ENCODE measurements at places on chromosomes 12 and 14. TPM values are rescaled to one million over a fixed set of nuclear protein-coding genes. Genes with fewer than 3 reads are reported as not detected.

Gene KLHDC1
- 0.07 TPM for total RNA-seq

DNA sequence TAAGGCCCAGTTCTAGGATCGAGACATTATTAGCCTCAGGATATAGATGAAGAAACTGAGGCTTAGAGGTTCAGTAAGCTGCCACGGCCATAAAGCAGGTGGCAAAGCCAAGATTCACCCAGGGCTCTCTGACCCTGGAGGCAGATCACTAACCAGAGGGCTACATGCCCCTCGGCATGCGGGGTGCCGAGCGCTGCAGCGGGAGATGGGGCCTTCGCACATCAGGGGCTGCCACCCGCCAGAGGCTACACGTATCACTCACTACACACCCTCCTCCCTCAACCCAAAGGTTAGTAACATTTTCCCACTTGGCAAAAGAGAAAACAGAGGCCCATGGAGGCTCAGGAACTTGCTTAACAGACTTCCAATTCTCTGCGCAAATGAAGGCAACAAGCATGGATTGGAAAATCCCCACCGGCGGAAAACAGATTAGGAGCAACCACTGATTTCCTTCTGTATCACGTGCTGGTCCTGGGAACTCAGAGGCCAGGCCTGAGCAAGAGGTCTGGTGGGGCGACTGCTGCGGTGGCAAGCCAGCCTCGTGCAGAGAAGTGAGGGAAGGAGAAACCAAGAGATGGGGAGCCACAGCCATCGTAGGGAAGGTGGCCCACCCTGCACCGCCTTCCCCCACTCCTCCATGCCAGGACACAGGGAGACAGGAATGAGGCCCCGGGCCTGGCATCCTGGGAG lies 6.0 kb downstream of the CCDC85C start:
- H3K4me1 ChIP-seq, result peaks cover 28% of the 10 kb centered on the region
- no peak for DNase-seq

DNA sequence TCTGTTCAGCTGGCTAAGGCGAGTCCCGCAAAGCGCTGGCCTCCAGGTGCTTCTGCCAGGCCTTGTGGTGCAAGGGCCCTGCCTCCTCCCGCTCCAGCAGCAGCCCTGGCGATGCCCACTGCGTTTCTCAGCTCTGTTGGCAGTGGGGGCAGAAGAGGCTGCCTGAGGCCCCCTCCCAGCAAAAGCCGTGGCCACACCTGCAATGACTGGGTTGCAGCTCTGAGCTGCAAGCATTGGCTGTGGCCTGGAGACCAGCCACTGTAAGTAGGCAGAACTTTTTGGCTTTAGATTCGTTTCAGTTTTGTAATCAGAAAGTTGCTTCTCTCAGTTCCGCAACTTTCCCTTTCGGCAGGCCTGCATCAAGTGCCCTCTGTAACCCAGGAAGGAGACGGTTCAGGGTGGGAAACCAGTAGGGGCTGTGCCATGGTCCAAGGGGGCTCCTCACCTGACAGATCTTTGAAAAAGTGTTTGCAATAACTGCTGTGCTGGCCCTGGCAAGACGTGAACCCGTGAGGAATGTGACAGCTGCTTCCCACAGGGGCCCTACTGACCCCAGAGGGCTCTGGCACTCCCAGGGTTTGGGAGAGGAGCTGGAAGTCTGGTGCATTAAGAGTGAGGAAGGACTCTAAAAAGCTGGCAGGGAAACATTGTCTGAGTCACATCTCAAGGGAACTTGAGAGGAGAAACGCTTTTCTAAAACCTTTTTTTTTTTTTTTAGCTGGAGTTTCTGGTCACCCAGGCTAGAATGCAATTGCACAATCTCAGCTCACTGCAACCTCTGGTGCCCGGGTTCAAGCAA lies 54.5 kb upstream of the MAX start:
- H3K4me3 ChIP-seq, result no peak overlapping the region
- no peak overlapping the region for H3K27ac ChIP-seq
- no peaks in the 10 kb centered on the region for H3K4me1 ChIP-seq
- H3K36me3 ChIP-seq, result no peaks in the 10 kb centered on the region
- no peaks in the 10 kb centered on the region for H3K27me3 ChIP-seq
- DNase-seq, result peak; percentile 49

DNA sequence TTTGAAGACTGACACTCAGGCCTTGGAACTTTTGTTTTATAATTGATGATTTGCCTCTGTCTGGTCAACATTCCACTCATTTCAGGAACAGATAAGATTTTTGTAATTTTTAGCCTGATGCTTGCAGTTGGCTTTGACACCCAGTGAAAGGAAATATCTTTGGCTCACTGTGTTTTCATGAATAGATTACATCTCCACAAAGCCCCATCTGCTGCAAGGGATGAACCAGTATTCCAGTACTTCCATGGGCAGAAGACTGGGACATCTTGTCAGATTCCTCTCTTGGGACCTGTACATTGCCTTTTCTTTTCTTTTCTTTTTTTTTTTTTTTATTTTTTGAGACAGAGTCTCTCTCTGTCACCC lies 28.4 kb downstream of the GSG1 start:
- no peaks in the 10 kb centered on the region for H3K36me3 ChIP-seq
- no peak for DNase-seq
- peaks cover 6% of the 10 kb centered on the region for H3K4me1 ChIP-seq
- no peak overlapping the region for H3K27ac ChIP-seq

GRCh38 chr14:78764240-78764639 lies 594.1 kb downstream of the NRXN3 start:
- H3K27ac ChIP-seq, result no peak overlapping the region
- peaks cover 25% of the 10 kb centered on the region for H3K27me3 ChIP-seq
- no peak overlapping the region for H3K4me3 ChIP-seq
- no peaks in the 10 kb centered on the region for H3K4me1 ChIP-seq

DNA sequence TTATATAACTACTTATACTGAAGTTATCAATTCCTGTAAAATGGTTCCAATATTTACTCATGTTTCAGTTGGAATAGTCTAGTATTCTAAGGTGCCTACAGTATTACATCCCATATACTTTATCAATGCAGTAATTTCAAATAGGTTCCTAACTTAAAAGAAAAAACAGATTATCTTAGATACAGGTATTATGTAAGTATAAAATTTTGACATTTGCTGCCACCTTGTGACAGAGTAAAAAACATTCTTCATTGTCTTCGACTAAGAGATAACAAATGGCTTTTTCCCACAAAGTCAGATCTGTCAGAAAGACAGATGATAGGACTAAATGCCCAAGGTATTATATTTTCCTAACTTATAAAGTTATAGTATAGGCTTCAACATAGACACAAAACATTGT lies 78.7 kb downstream of the TXNDC16 start:
- no peaks in the 10 kb centered on the region for H3K27me3 ChIP-seq
- no peak overlapping the region for H3K27ac ChIP-seq
- H3K4me3 ChIP-seq, result no peak overlapping the region
- DNase-seq, result peak; percentile 78

- H3K27me3 ChIP-seq, result no peaks in the 10 kb centered on the region
- H3K4me1 ChIP-seq, result peaks cover 11% of the 10 kb centered on the region
- DNase-seq, result peak; percentile 42
- H3K4me3 ChIP-seq, result no peak overlapping the region
Observed at GRCh38 chr12:84995641-84996040, 40.4 kb downstream of the TSPAN19 start.

- H3K27me3 ChIP-seq, result no peaks in the 10 kb centered on the region
- no peak overlapping the region for H3K4me3 ChIP-seq
- H3K27ac ChIP-seq, result no peak overlapping the region
- H3K36me3 ChIP-seq, result no peaks in the 10 kb centered on the region
- peaks cover 7% of the 10 kb centered on the region for H3K4me1 ChIP-seq
Observed at GRCh38 chr12:9701380-9702154, 31.3 kb downstream of the CLECL1 start.
